GM12865 (cell line): ENCODE measurements at places on chromosomes 12 and 14.

- no peak for DNase-seq
These were observed 379.2 kb upstream of the OR4E1 start for GRCh38 chr14:22052795-22053194.

DNA sequence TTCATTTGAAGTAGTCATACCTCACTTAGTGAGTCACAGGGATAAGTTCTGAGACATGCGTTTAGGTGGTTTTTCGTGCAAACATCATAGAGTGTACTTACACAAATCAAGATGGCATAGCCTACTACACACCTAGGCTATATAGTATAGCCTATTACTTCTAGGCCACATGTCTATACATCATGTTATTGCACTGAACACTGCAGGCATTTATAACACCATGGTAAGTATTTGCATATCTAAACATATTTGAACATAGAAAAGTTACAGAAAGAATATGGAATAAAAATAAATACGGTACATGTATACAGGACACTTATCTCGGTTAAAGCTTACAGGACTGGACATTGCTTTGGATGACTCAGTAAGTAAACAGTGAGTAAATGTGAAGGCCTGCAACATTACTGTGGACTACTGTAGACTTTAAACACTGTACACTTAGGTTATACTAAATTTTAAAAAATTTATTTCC is 670.6 kb downstream of the SLC16A7 start:
- no peak for DNase-seq

DNA sequence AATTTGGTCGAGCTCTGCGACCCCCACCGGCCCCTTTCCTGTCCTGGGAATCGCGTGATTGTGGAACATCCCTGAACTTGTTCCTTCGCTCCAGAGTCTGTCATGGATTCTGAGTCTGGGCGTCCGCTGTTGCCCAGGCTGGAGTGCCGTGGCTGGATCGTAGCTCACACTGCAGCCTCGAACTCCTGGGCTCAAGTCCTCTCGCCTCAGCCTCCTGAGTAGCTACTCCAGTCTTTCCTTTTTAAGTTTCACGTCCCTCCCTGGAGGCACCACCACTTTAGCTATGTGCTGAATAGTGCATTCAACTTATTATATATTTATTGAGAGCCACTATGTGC is 698 bp downstream of the ACOT6 start:
- no peak for DNase-seq

DNA sequence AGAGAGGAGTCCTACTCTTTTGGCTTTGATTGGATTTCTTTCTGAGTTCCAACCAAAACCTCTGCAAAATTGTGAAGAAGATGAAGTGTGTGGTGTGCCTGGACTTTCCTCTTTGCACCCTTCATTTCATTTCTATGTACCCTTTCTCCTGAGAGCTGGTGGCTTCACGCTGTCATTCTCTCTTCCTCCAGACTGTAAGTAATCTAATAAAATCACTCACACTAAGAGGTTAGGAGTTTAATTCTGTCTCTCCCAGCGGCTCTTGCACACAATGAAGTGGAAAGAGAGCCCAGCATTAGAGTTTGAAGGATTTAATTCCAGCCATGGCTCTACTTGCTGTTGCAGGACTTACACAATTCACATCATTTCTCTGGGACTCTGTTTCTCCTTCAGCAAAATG is 37.8 kb upstream of the CRADD start:
- DNase-seq = no peak

DNA sequence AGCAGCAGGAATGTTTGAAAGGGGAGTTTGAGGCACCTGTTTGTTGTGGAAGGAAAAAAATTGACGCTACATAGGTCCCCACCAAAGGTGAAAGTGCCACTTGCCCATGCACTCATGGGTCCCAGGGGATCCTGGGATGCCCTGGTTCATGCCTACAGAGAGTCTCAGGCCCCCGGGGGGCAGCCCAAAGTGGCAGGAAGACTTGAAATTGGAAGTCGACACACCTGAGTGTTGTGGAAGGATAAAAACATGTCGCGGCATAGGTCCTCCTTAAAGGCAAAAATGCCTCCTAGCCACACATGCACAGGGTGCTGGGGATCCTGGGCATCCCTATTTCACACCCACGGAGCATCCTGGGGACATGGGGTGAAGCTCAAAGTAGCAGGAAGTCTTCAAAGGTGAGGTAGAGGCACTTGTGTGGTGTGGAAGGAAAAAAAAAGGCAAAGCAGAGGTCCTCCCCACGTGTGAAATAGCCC is 576.1 kb downstream of the ALG10 start:
- DNase-seq = no peak

DNA sequence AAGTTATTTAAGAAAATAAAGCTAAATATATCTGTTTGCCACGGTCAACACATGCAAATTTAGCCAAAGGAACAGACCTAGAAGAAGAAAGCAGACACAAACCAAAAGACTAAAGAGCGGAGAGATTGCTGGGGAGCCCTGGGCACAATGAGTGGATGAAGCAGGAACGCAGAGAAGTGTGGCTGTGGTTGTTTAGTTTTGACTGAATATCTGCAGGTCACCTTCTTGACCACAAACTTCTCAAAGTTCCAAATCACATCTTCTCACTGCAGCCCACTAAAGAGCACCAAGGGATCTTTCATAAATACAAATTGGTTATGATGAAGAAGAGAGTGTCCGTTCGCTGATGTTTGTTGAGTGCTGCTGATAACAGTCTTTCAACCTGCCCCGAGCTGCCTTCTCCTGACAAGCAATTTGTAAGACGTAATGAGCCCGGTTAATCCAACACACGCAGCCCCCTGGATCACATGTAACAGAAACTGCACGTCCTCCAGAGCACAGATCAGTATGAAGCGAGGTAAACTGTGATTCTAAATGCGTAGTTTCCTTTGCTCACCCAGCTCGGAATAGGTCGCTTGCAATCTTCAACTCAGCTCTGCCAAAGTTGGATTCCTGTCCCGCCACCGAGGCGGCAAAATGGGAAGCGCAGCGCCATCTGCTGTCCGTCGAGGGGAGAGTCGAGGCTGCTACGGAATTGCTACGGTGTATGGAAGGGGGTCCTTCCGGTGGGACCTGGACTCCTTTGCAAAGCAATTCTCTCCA is 120.8 kb downstream of the GXYLT1 start:
- DNase-seq = peak; percentile 76

- no peak for DNase-seq
These were observed 541.6 kb downstream of the TMEM121 start for GRCh38 chr14:106067935-106068334.

GRCh38 chr14:52269100-52269499 is 1.6 kb downstream of the PTGDR start:
- no peak for DNase-seq

DNA sequence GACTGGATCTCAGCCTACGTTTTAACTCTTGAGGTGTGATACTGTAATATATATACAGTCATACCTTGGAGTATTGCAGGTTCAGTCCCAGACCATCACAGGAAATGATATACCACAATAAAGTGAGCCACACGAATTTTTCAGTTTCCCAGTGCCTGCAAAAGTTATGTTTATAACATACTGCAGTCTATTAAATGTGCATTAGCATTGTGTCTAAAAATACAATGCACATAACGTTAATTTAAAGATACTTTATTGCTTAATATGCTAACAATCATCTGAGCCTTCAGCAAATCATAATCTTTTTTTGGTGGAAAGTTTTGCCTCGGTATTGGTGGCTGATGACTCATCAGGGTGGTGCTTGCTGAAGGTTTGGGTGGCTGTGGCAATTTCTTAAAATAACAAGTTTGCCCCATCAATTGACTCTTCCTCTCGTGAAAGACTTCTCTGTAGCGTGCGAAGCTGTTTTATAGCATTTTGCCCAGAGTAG is 18.9 kb downstream of the PYROXD1 start:
- DNase-seq = no peak

GRCh38 chr14:74324931-74325361 is 22.2 kb upstream of the ABCD4 start:
- peak; percentile 23 for DNase-seq

GRCh38 chr12:91980389-91980821 is 165.2 kb downstream of the BTG1 start:
- DNase-seq = no peak

DNA sequence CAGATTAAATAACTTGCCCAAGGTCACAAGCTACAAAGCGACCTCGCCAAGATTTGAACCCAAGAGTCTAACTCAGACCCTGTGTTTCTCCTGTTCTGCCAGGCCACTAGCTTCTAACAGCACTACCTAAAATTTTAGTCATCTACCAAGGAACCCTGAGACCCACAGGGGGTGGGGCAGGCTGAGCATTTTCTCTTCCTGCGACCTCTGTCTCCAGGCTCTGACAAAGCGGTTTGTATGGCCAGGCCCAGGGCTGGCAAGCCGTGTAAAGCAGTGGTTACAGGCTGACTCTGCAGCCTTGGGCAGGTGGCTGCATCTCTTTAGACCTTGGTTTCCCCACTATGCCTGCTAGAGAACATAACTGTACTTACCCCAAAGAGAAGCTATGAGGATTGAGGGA is 5.3 kb downstream of the VDR start:
- no peak for DNase-seq

- no peak for DNase-seq
These were observed 169.7 kb upstream of the G2E3 start for GRCh38 chr14:30389134-30389876.

GRCh38 chr14:22566845-22567244 is 22.2 kb downstream of the DAD1 start:
- DNase-seq = peak; percentile 54

GRCh38 chr14:81633496-81633895 is 99.8 kb upstream of the SEL1L start:
- no peak for DNase-seq

DNA sequence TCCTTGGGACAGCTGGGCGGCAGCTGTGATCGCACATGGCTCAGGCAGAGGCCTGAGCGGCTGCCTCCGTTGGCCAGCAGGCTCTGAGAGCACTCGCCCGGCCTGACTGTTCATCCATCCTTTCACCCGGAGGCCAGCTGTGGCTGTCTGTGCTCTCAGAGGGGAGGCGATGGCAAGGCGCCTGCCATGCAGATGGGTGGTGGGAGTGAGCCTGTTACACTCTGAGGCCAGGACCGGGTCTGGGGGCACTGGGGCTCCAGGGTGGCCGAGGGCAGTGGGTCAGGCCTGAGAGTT is 292.3 kb downstream of the TMEM121 start:
- DNase-seq = no peak

- no peak for DNase-seq
These were observed 63.9 kb downstream of the ANKRD9 start for GRCh38 chr14:102445641-102446040.

DNA sequence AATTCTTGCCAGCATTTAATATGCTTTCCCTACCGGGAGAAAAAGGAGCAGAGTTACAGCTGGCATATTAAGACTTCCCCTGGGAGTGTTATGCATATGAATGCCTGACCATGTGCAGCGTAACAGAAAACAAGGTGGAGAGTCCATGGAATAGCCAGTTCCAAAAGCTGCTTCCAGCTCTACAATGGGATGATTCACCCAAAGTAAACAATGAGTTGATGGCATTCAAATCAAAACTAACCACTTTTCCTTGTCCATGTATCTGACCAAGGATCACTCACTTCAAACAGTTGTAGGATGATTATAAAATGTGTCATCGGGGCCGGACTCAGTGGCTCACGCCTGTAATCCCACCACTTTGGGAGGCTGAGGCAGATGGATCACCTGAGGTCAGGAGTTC is 48.1 kb upstream of the BICDL1 start:
- DNase-seq = no peak

DNA sequence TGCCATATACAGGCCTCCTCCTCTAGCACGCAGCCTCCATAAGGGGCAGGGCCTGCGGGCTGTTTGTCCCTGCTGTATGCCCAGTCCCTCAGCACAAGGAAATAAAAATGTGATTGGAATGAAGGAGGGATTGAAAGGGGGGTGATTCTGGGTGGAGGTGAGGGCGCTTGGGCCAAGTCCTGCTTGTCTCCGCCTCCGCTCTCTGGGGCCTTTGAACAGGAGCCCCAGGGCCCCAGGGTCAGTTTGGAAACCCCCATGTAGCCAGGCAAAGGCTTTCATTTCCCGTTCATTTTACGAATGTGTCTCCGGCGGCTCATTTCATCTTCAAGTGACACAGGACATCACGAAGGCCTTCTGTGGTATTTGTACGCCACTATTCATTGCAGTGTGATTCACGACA is 4.5 kb upstream of the CACNA2D4 start:
- DNase-seq = peak; percentile 60

DNA sequence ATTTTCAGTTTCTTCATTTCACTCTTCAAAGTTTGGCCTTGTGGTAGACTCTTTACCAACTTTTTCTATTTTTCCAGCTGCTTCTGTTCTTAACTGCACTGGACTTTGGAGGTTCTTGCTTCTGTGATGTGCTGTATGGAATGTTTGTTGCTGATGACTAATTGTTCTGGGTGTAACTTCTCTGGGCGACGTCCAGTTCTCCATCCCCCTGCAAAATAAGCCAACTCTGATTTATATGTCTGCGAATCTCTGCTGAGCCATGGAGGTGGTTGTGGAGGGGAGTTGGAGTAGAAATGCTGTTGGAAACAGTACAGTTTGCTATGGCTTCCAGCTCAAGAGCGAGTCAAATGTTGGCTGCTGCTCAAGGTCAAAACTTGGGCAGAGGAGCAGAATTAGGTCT is 113.9 kb upstream of the DYRK2 start:
- DNase-seq = no peak

- DNase-seq = no peak
These were observed 215.7 kb upstream of the CRY1 start for GRCh38 chr12:107309020-107309419.

DNA sequence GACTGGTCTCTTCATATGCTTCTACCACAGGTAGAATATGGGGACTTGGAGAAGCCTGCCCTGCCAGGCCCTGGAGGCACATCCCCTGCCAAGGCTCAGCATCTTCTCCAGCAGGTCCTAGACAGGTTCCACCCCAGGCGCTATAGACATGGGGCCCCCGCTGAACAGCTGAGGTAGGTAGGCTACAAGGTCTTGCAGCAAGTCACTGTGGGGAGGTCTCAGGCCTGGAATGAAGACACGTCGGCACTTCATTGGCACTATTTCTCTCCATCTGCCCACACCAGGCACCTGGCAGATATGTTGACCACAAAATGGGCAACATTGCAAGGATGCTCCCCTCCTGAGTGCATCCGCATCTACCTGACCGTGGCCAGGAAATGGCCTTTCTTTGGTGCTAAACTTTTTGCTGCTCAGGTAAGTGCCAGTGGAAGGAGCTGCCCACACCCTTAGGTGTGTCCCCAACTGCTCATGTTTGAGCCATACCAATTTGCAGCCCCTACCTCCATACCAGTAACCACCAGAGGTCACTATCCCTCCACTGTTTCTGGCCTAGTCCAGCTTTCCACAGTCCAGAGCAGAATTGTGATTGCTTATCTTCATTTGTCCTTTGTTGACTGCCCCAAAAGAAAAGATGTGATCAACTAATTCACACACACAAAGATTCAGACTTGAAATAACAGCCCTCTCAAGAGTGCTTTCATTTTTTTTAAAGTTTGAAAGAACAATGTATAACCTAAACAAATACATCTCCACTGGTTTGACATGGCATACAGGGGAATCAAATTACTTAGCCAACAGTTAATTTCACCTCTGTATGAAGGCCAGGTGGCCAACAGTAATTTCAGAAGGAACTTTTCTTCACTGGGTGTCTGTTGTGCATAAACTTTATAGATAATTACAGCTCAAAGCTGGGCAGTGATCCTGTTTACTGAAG is 16.1 kb downstream of the PIGH start:
- DNase-seq = peak; percentile 67
